Stimulated activated CD4-positive, alpha-beta T cell treated with anti-CD3 and anti-CD28 coated beads, Interleukin-15, amount 100 ng/mL, for 48 hours (primary cell): ENCODE measurements at places on chromosomes 1 and 21.

- no peak for DNase-seq
These were observed 10.1 kb upstream of the ERICH3 start for GRCh38 chr1:74683656-74684055.

GRCh38 chr1:98550076-98550475, 111.4 kb upstream of the SNX7 start:
- DNase-seq, result no peak

GRCh38 chr1:201023920-201024624, 558 bp upstream of the KIF21B start:
- DNase-seq, result no peak

DNA sequence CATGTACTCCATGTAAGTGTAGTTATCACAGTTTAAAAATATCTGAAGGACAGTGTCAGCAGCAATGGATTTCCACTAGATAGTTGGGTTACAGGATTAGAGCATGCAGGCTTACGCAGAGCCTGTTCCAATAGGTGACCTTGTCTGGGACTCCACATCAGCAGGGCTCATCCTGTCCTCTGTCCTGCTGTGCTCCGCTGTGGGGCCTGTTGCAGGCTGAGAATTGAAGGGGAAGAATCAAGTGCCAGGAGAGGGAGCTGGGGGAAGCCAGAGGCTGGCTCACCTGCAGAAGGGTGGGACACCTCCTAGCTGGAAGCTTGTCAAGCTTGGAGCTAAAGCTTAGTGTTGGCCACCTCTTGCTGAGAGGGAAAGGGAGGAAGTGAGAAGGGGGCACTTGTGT, 62.8 kb downstream of the XCL2 start:
- no peak for DNase-seq

GRCh38 chr1:119308130-119308700, 60.4 kb upstream of the HAO2 start:
- no peak for DNase-seq

DNA sequence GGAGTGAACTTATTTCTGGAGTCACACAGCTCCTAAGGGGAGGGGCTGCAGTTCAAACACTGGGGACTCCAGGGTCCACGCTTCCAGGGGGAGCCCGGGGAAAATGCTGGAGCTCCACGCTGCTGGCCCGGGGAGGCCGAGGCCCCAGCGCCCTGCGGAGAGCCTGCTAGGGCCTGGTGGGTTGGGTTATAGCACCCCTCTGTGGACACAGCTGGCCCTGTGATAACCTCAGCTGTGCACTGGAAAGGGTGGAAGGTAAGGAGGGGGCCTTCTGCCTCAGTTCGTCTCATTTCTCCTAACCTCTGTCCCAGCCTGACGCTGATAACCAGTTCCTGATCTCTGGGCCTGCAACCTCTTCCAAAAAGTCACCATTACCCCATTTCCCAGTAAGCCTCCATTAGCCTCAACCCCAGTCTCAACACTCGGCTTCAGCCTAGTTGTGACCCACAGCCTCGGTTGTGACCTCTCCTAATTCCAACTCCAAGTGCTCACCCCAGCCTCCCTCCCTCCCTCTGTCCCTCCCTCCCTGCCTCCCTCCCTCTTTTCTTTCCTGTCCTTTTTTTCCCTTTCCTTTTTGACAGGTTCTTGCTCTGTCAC, 7.1 kb downstream of the NBL1 start:
- no peak for DNase-seq

DNA sequence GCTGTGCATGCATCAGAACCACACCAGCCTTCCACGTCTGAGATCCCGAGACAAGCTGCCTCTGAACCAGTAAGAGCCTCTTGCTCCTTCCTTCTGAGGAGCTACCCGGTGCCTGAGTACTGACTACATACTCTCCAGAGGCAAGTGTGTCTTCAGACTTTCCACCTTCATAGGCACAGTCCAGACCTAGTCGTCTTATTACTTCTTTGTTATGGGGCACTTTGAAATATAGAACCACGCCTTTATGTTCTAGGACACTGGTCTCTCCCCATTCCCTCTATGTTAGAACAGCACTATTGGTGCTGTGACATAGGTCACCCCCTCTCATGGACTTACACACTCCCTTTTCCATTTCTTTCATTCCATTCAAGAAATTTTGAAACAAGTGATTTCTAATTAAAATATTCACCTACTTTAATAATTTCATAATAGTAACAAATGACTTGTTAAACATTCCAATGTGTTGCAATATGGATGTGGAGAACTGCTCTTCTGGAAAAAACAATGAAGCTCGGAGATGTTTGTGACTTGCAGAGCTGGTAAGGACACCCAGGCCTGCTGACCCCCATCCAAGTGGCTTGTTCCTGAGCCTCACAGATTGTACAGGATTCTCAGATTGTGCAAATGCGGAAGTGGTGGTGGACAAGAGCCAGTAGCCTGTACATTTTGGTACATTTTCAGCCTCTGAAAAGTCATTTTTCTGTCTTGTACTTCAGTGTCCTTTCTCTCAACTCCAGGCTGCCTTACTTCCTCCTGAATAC, 76.1 kb upstream of the SIPA1L2 start:
- no peak for DNase-seq

- no peak for DNase-seq
These were observed 8.9 kb downstream of the YBX1 start for GRCh38 chr1:42691157-42691498.

DNA sequence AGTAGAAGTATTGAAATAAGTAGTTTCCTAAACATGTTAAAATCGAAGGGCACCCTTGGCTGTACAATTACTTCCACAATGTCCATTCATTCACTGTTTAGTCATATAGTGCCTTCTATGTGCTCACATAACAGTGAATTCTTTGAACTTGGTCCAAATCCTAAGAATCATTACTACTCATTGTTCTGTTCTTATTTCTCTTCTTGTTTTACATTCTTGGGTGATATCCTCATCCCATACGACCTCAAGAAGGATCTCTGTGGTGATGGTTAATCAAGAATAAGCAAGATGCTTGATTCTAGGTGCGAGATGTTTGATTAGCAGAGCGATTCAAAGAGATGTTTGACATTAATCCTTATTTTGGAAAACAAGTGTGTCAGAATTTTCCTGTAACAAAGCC, 667.4 kb upstream of the ZP4 start:
- DNase-seq, result no peak

DNA sequence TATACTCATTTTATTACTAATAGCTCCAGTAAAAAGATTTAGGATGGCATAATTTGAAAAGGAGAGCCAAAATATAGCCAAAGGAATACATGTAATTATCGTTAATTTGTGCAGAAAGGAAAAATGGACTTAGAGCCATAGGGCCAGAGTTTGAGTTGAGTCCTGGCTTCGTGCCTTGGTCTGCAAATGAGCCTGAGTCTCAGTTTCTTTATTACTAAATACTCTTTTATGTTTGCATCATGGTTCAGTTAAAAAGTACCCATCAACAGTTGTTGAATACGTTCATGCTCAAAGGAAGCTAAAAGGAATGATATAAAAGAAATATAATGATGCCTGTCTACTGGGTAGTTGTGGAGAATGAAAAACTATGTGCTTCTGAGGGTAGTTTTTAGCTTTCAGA, 155.7 kb upstream of the FAM78B start:
- DNase-seq, result no peak
